T-helper 17 cell (primary cell): ENCODE measurements at places on chromosomes 16 and 17. TPM values are rescaled to one million over a fixed set of nuclear protein-coding genes. Genes with fewer than 3 reads are reported as not detected.

DNA sequence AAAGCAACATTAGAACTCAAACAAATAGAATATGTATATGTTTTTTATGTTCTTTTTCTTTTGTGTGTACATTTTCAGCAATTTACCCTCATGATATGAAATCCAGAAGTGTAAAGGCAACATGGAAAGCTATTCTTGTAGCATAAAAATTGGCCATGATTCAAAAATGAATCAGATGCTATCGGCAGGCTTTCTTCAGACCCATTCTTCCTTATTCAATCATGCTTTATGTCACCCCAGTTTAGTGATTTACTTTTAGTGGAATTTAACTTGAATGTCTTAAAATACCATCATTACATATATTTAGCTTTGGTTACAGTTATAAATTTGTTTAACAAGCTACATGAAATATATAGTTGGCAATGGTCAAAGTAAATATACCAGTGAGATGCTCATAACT is 21.4 kb upstream of the SMIM36 start:
- H3K27ac ChIP-seq = no peak overlapping the region
- H3K4me1 ChIP-seq = no peaks in the 10 kb centered on the region
- DNase-seq = no peak

DNA sequence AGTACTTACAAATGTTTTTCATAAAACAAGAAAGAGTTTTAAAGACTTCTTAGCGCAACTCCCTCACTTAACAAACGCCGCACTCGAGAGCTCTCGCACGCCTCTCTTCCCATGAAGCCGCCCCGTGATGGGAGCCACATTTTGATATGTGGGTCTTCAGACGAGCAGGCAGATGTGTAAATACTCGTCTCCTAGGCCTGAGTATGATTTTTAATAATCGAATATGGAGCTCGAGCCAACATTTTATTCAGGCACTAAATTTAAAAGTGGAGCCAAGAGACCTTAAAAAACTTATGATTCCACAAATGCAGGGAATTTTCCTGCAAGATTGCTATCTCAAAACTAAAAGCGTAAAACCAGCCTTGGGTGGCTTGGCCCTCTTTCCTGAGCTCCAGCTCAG is 55.4 kb downstream of the IRX6 start:
- no peaks in the 10 kb centered on the region for H3K4me1 ChIP-seq
- DNase-seq = no peak
- no peak overlapping the region for H3K4me3 ChIP-seq
- no peaks in the 10 kb centered on the region for H3K36me3 ChIP-seq
- H3K27ac ChIP-seq = no peak overlapping the region
- peaks cover 30% of the 10 kb centered on the region for H3K27me3 ChIP-seq

TP53TG3C gene
- not detected for total RNA-seq

DNA sequence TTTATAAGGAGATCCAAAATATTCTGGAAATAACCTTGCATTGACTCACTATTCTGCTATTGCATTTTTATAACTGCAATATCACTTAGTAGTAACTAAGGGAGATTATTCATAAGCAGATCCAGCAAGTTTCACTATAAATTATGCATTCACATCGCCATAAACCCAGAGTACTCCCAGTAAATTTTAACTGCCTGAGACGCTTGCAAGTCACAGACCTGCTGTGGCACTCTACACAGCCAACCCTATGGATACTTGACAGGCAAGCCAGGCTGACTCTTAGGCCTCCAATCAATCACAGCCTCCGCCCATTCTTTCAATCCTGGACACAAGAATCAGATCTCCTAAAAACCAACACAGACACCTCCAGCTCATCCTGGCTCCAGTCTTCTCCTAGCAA is 28.2 kb downstream of the USP31 start:
- H3K4me1 ChIP-seq = peaks cover 10% of the 10 kb centered on the region
- H3K27ac ChIP-seq = peak overlapping the region; percentile 84
- DNase-seq = no peak
- peaks cover 5% of the 10 kb centered on the region for H3K36me3 ChIP-seq
- no peak overlapping the region for H3K4me3 ChIP-seq

DNA sequence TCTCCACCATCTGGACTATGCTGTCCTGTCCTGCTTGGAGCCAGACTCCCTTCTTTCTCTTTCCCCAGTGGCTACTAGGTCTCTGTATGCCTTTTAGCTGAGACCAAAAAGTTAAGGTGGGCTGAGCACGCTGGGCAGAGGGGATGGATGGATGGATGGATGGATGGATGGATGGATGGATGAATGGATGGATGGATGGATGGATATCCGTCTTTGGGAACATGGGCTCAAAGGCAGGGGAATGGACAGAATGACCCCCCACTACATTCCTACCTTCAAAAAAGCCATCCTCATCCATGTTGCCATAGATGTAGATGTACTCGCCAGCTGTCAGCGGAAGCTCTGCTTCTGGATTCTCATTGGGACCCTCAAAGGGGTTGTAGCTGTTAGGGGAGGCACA is 12.8 kb downstream of the TSPOAP1 start:
- no peak overlapping the region for H3K4me3 ChIP-seq
- H3K36me3 ChIP-seq = no peaks in the 10 kb centered on the region
- no peak overlapping the region for H3K27ac ChIP-seq
- peaks cover 8% of the 10 kb centered on the region for H3K4me1 ChIP-seq
- no peak for DNase-seq

DNA sequence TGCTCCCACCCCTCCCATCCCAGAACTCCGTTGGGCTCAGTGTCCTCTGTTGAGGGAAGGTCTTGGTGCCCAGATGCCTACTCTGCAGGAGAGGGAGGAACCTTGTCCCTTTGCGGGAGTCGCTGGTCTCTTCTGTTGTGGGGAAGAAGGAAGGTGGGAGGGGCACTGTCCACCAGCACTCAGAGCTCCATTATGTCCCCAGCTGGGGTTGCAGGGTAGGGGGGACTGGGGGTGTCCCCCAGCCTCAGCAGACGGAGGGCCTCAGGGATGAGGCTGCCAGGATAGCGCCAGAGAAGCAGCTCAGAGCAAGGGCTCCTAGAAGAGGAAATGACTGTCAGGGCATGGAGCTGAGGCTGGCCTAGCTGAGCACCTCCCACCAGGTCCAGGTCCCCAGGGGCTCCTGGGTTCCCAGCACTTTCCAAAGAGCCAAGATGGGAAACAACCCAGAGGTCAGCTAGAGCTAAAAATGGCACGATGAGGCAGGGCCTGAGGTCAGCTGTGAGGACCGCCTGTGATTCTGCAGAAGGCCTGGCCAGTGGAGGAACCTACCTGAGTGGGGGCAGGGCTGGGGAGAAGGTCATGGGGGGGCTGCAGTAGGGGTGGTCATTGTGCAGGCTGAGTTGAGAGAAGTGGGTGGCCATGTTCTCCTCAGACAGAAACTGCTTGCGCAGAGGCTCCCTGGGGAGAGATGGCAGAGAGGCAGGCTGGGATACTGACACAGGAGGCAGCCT is 893 bp downstream of the HCFC1R1 start:
- H3K4me1 ChIP-seq = peaks cover 34% of the 10 kb centered on the region
- H3K36me3 ChIP-seq = no peaks in the 10 kb centered on the region
- no peaks in the 10 kb centered on the region for H3K27me3 ChIP-seq
- peak overlapping the region; percentile 90 for H3K4me3 ChIP-seq

TGFB1I1 gene
- total RNA-seq = 5.6 TPM

GRCh38 chr17:13302983-13303382 is 285.2 kb upstream of the ELAC2 start:
- peaks cover 2% of the 10 kb centered on the region for H3K27me3 ChIP-seq
- H3K36me3 ChIP-seq = no peaks in the 10 kb centered on the region

- no peak for DNase-seq
- H3K27me3 ChIP-seq = no peaks in the 10 kb centered on the region
- peak overlapping the region; percentile 88 for H3K27ac ChIP-seq
- H3K4me3 ChIP-seq = no peak overlapping the region
- H3K4me1 ChIP-seq = peaks cover 25% of the 10 kb centered on the region
Observed at GRCh38 chr17:75068750-75069149, 19.0 kb upstream of the SLC16A5 start.

GRCh38 chr16:814974-815373 is 14.4 kb upstream of the GNG13 start:
- no peak for DNase-seq
- H3K27me3 ChIP-seq = peaks cover 20% of the 10 kb centered on the region
- peaks cover 8% of the 10 kb centered on the region for H3K4me1 ChIP-seq
- H3K4me3 ChIP-seq = no peak overlapping the region
- no peak overlapping the region for H3K27ac ChIP-seq

SULT1A3 gene
- total RNA-seq = 28.8 TPM

- no peak for DNase-seq
- peak overlapping the region; percentile 99 for H3K27ac ChIP-seq
- H3K36me3 ChIP-seq = peaks cover 6% of the 10 kb centered on the region
- peaks cover 33% of the 10 kb centered on the region for H3K4me1 ChIP-seq
Observed at GRCh38 chr16:87764600-87765472, 950 bp downstream of the KLHDC4 start.

CCNF gene
- 2.9 TPM for total RNA-seq

SHCBP1 gene
- total RNA-seq = 1.6 TPM

PLSCR3 gene
- total RNA-seq = 120 TPM

CD300LF gene
- 0.29 TPM for total RNA-seq
